Activated CD8-positive, alpha-beta memory T cell treated with anti-CD3 and anti-CD28 coated beads for 48 hours (primary cell): ENCODE measurements at places on chromosomes 7 and 10.

- DNase-seq = no peak
Observed at GRCh38 chr7:37311355-37311754, 137.3 kb downstream of the ELMO1 start.

DNA sequence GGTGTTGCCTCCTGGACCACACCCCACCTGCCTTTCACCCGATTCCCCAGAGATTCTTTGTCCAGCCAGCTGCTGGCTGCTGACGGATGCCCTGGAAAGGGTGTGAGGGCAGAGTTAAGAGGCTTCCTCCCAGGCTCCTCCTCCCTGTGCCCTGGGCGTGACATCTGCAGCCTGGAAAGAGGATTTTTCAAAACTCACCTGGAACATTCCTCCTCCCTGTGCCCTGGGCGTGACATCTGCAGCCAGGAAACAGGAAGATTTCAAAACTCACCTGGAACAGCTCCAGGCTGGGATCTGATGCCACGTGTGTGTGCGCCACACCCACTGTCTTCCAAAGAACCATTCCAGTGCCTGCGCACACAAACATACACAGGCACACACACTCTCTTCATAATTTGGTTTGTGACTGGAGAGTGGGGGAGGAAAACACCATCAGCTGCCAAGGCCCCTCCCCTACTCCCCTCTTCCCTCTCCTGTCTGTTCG lies 5.2 kb downstream of the MARVELD1 start:
- no peak for DNase-seq

DNA sequence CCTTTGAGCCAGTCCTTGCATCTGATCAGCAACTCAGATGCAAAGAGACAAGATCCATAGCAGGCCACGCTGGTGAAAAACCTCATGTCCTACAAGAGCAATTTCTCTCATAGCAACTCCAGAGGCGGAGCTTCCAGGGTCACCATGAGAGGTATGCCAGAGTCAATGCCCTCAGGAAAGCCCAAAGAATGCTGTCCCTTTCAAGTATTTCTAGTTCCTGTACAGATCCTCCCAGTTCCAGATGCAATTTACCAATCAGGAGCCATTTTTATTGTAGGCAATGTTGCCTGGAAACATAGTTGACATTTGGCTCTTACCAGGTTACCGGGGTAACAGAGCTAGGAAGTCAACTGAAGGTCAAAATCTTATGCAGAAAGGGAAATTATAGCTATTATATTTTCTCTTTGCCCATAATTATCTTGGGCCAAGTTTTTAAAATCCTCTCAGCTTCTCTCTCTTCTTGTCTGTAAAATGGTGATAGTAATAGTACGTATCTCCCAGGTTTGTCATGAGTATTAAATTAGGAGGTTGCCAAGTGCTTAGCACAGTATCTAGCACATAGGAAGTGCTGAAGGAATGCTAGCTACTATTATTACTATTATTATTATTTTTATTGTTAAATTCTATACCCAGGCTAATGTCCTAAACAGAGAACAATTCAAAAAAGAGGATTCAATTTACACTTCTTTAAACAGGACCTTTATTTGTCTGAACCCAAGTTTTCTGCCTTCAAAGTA lies 46.3 kb upstream of the TM9SF3 start:
- DNase-seq = no peak

- no peak for DNase-seq
Observed at GRCh38 chr7:80721883-80722615, 83.6 kb downstream of the CD36 start.
